Stimulated activated CD8-positive, alpha-beta memory T cell treated with anti-CD3 and anti-CD28 coated beads, Interleukin-15, amount 100 ng/mL, for 1 hour (primary cell): ENCODE measurements at places on chromosomes 16 and 17.
A peak's percentile ranks its signal among the peaks of the same experiment; 100 is the strongest.

DNA sequence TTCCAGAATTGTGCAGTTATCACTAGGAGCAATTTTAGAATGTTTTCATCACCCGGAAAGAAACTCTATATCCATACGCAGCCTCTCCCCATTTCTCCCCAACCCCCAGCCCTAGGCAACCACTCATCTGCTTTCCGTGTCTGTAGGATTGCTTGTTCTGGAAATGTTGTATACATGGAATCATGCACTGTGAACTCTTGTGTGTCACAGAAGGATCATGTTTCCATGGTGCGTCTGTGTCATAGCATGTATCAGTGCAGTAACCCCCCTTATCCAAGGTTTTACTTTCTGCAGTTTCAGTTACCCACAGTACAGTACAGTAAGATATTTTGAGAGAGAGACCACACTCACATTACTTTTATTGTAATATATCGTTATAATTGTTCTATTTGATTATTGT lies 299.4 kb downstream of the CPPED1 start:
- DNase-seq: no peak

- no peak for DNase-seq
These were observed 21.1 kb downstream of the CDR2 start for GRCh38 chr16:22353191-22353919.

DNA sequence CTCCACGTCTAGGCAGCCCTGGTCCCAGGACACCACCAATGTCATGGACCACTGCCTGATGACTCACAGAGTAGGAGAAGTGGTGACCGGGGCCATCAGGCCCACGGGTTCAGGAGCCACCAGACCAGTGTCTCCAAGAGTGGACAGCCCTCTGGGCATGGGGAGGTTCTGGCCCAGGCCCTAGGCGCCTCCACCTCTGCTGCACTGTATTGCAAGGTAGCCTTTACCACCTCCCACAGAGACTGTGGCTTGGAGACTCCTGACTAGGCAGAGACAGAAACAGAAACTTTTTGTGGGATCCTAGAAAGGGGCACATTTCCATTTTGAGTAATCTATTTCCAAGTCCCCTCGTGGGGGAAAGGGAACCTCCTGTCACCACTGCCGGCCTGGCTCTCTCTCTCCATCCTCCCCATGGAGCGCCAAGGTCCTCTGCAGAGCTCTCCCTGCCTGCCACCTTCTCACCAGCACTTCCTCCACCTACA lies 2.9 kb downstream of the CDIP1 start:
- no peak for DNase-seq

GRCh38 chr16:85420501-85421337 lies 192.4 kb upstream of the GSE1 start:
- peak; percentile 60 for DNase-seq

- DNase-seq: no peak
These were observed 162.5 kb downstream of the ZNF423 start for GRCh38 chr16:49693445-49693844.

GRCh38 chr17:77681861-77682260 lies 276.6 kb upstream of the TNRC6C start:
- DNase-seq: no peak

GRCh38 chr16:89005201-89006035 lies 28.4 kb upstream of the CBFA2T3 start:
- no peak for DNase-seq

DNA sequence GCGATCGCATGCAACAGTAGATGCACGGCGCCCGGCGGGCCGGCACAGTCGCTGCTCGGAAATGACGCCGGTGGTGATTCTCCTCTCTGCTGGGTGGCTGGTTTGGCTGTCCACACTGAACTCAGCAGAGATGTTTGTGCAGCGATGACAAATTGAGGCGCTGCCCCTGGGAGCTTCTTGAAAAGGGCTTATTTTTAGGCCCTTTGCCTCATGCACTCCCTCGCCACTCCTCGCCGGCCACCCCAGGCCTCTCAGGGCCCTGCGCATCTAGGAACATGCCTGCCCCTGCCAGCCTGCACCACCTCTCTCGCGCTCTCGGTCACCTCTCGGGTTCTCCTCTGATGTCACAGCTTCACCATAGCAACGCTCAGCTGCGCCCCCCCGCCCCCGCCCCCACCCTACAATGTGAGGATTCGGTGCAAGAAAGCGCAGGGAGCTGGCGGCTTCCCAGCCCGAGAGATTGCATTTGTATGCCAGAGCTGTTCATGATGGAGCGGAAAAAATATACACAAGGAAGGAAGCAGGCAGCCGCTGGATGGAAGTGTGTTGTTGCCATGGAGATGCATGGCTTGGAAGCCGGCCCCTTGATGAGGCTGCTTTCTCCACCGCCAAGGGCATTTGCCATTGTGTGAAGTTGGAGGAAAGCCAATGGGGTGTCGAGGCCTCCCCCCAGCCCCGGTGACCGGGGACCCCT lies 81.3 kb upstream of the PLCG2 start:
- DNase-seq: no peak

DNA sequence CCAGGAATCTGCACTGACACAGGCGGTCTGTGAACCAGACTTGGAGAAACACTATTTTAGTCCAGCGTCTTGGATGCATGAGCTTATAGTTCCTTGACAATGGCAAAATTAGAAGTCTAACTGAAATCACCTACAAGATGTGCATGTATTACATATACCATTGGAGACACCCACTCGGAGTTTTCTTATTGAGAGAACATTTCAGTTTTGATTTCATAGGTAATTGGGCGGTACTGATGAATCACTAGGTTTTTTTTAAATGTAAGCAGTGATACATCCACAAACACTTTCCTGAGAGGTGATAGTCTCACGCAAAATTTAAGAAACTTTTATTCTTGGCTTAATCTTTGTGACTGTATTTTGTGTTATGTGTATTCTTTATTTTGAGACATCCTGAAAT lies 69.8 kb downstream of the PRKCA start:
- no peak for DNase-seq

GRCh38 chr17:20121359-20122253 lies 112.4 kb downstream of the SPECC1 start:
- peak; percentile 49 for DNase-seq

- no peak for DNase-seq
These were observed 16.8 kb downstream of the LGALS9 start for GRCh38 chr17:27647765-27648164.

DNA sequence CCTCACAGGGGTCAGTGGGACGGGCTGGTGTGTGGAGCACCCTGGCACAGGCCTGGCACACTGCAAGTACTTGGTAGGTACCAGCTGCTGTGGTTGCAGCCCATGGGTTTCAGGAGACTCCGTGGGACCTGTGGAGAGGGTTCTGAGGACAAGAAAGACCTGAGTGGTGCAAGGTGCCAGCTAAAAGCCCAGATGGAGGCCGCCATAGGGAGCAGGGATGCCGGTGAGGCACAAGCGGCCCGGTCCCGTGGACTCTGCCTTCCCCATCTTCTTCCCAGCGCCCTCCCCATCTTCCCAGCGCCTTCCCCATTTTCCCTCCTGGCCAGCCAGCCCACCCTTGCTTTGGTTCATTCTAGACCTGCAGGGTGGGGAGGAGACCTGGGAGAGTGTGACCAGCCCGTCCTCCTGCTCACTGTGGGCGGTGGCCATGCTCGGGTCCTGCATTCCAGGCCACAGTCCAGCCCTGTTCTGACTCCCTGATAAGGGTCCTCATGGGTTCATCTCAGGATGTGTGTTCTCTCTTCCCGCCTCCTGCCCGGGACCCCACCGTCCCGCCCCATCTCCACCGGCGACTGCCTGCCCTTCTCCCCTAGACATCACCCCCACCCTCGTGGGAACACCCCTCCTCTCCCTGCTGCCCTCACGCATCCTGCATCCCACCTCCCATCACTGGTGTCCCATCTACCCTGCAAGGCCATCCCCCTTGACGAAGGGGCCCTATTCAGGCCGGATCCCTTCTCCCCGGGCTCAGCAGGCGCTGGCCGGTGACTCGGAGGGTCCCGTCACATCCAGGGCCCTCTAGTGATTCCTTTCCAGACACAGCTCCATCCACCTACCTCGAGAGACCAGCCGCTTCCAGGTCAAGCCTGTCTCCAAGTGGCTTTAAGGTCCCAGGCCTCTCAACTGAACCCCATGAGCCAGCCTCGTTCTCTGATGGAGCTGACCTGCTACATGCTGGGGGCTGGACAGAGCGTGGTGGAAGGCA lies 3.4 kb downstream of the ZNF469 start:
- DNase-seq: no peak

DNA sequence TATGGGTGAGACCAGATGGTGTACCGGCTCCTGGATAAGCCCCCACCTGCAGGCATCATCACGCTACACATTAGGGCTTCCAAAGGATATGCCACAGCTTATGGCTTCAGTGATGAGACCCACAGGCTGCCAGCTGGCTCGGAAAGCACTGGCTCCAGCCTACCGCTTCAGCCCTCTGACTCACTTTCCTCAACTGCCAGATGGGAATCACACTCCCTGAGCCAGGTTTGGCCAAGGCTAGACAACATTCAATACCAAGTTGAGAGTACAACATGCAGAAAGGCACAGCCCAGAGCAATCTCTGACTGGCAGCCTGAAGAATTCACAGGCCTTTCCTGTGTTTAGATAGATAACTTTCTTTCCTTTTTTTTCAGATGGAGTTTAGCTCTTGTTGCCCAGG lies 10.3 kb downstream of the CENPV start:
- DNase-seq: no peak

- DNase-seq: no peak
These were observed 55.4 kb downstream of the SDK2 start for GRCh38 chr17:73588891-73589290.

DNA sequence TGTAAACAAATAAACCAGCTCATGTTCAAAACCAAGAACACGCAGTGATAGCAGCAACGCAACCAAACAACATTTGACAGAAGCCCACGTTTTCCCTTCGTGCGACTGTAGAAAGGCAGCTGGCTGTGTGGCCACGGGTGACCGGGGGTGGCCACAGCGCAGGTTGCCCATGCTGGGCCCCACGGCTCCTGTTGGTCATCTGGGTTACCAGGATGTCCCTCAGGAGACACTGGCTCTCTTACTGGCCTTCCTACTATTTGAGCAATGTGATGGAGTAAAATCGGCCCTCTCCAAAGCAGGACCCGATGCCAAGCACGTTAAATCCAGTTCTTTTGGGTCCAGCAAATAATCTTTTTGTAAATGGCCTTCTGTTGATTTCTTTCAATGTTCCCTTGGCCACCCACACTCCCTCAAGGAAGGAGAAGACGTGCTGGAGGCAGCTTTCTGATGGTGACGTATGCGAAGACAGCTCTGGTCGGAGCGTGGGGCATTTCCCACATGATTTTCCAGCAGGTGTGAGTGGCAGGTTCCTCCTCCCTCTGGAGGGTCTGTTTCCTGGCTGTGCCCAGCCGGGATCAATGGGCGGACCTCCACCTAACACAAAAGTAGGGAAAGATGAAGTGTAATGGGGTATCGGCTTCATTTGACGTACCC lies 143.1 kb upstream of the CHMP6 start:
- DNase-seq: no peak

- no peak for DNase-seq
These were observed 2.3 kb upstream of the MRPS34 start for GRCh38 chr16:1775006-1775845.

GRCh38 chr16:60541535-60541934 lies 1494.7 kb downstream of the CDH8 start:
- no peak for DNase-seq

DNA sequence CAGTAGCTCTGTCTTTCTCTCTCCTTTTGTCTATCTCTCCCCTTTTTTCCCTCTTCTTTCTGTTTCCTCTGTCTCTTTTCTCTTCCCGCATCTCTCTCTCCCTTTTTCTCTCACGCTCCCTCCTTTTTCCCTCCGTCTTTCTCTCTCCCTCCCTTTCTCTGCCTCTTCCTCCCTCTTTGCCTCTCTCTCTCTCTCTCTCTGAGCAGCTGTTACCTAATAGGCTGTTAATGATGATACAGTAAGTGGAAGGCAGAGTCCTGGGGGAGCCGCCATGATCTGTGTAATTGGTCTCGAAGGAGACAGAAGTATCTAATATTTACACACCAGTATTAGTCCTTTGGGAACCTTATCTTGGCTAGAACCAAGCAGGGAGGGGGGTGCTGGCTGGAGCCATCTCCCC lies 136.1 kb upstream of the CIBAR2 start:
- no peak for DNase-seq
